Stimulated activated CD8-positive, alpha-beta memory T cell treated with anti-CD3 and anti-CD28 coated beads, Interleukin-7, amount 100 ng/mL, for 1 hour (primary cell): ENCODE measurements at places on chromosomes 11 and 22.

GRCh38 chr11:119229288-119229672 is 23.1 kb downstream of the CBL start:
- no peak for DNase-seq

GRCh38 chr22:21042978-21043859 is 2.5 kb upstream of the LRRC74B start:
- no peak for DNase-seq

DNA sequence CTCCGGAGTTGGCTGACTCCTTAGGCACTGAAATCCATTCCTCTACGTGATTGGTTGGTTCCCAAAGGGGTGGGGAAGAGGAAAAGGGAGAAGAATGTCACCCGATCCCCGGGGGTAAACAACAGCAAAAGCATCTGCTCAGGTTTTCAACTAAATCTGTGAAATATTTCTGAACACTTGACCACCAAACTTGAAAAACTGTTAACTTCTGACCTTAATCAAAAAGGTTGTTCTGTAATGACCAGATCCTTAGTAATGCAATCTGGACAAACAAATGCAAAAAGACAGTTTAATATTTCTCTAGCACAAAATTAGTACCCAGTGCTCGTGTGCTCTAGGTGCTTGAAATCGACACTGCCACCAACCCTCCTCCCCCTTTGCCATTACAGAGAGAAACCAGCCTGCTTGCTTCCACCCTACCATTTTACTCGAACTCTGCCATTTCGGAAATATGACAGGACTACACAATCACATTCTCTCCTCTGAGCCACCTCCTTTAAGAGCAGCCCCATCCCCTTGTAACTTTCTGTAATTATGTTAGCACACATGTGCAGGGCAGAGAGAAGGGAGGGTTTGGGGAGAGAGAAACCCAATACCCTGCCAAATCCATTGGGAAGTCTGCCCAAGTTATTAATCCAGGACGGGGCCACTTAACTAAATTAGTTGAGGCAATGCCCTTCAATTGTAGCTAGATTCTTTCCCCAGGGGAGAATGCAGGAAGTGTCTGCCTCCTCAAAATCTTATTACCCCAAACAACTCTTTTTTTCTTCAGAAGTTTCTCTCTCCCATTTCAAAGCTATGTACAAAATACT is 113.8 kb downstream of the RBFOX2 start:
- DNase-seq = no peak

- no peak for DNase-seq
These were observed 1.2 kb downstream of the LRRC56 start for GRCh38 chr11:538431-539051.

- DNase-seq = no peak
These were observed 61.9 kb downstream of the SMCO4 start for GRCh38 chr11:93481279-93481678.

DNA sequence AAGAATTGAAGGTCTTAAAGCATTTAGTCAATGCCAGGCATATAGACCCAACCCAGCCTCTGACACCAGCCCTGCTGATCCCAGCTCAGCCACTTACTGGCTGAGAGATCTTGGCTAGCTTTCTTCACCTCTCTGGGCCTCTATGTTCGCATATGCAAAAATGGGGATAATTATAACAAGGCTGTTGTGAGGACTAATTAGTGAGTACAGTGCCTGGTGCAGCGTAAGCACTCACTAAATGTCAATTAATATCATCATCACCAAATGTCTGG is 10.5 kb downstream of the CHST1 start:
- no peak for DNase-seq

GRCh38 chr22:46769191-46769675 is 6.8 kb downstream of the TBC1D22A start:
- DNase-seq = no peak

DNA sequence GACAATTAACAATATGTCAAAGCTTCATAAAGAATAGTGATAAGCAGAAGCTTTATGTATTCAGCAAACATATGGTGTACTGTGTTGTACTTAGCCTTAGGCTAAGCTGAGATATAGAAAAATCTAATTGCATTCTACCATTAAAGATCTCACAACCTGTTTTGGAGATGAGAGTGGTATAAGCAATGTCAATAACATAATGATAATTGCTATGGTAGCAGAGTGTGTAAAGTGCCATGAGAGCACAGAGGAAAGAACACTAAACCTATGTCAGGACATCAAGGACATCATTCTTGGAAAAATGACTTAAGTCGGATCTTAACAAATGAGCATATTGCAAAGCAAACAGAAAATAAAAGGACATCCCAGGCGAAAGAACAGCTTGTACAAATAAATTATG is 28.6 kb upstream of the ANGPTL5 start:
- DNase-seq = no peak

GRCh38 chr11:35907648-35908431 is 36.0 kb upstream of the LDLRAD3 start:
- no peak for DNase-seq

DNA sequence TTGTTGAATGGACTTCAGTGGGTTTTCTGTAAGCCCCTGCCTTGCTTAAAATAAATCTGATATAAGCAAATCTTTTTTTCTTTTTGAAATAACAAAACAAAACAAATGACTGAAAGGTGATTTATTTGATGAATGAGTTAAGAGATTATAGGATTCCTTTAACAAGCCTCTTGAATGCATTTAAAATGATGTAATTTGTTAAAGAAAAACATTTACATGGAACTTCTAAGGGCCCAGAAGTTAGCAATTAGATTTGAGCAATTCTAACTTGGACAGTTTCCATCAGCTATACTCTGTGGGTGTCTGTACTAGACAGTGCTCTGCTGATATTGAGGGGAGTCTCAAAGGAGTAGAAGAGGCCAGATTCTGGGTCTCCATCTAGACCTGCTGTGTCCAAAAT is 143.5 kb upstream of the RAG2 start:
- DNase-seq = no peak

- DNase-seq = no peak
These were observed 178.1 kb downstream of the SOX6 start for GRCh38 chr11:16178273-16178672.

DNA sequence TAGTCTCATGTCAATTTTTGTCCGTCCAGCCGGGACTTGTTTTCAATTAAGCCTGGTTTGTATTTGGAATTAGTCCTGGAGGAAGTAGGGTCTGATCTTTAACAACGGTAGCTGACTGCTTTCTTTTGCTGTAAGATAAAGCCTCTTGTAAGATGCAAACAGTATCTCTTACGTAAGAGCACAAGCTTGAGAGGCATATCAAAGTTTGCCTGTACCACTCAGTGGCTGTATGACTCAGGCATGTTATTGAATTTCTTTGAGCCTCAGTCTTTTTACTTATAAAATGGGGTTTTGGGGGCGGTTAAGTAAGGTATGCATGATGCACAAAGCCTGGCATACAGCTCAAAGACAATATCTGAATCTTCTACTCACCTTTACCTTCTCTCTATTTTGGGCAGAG is 198.4 kb upstream of the NARS2 start:
- no peak for DNase-seq

GRCh38 chr22:26432619-26433311 is 3.7 kb downstream of the ASPHD2 start:
- no peak for DNase-seq

DNA sequence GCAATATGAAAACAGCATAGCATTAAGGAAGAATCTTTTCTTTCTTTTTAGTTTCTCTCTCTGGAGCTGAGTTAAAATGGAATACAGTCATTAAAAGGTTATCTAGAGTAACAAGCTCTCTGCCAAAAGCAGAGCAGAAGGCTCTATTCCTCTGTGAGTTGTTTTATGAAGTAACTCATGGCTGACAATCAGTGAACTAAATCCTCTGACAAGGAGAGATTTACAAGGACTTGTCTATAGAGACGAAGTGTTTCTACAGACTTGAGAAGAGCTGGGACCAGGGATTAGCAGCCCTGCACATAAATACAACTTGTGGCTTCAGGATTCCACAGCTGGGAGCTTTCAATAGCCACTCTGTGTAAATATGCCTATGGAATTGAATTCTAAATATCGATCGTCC is 192.5 kb upstream of the RAG2 start:
- no peak for DNase-seq

- no peak for DNase-seq
These were observed 910.4 kb downstream of the METTL15 start for GRCh38 chr11:29018631-29019030.

DNA sequence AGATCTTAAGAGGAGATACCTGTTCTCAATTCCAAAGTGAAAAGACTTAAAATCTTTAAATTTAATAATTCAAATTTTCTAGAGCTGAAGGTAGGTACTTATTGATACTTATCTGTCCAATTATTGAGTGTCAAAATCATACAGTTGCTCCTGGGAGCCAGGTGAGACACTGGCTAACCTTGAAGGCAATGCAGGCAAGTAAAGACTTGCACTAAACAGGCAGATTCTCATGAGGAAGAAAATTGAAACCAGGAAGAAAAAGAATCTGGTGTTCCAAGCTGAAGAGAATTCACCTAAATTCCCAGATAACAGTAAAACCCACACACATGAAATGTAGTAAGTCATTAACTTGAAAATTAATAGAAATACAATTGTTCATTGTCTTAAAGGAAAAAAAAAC is 30.3 kb downstream of the VSIG10L2 start:
- no peak for DNase-seq

GRCh38 chr22:46078241-46079092 is 71.9 kb upstream of the PPARA start:
- no peak for DNase-seq

- DNase-seq = no peak
These were observed 952 bp upstream of the CATSPERZ start for GRCh38 chr11:64298966-64299846.

GRCh38 chr11:82701847-82702520 is 31.7 kb downstream of the FAM181B start:
- DNase-seq = no peak
